ENCODE measurements at places on chromosomes 1 and 21.

DNA sequence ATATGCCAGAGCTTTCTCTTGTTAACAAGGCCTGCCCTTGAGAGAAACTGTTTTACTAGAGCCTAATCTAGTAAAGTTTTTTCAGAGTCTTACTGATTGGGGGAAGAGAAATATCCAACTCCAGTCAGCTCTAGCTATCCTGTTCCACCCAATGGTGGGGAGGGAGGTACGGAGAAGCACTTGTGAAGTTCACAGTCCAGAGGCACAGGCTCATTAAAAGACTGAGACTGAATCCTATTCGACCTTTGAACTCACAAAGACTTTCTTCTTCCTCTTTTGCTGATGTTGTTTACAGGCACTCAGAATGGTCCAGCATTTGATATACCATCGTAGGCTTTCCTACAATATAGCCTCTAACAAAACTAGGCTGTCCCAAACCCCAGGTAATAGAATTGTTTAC is 15.5 kb upstream of the SFT2D2 start:
- no peak for DNase-seq

DNA sequence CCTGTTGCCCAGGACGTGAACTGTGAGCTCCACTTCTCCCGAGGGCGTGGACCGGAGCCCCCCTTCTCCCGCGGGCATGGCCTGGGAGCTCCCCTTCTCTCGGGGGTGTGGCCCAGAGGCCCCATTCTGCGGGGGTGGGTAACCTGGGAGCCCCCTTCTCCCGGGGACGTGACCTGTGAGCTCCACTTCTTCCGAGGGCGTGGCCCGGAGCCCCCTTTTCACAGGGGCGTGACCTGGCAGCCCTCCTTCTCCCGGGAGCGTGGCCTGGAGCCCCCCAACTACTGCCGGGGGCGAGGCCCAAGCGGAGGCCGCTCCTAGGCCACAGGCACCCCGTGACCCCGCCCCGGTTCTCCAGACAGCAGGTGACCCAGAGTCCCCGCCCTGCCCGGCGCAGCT is 320 bp downstream of the C1orf174 start:
- no peak for DNase-seq

DNA sequence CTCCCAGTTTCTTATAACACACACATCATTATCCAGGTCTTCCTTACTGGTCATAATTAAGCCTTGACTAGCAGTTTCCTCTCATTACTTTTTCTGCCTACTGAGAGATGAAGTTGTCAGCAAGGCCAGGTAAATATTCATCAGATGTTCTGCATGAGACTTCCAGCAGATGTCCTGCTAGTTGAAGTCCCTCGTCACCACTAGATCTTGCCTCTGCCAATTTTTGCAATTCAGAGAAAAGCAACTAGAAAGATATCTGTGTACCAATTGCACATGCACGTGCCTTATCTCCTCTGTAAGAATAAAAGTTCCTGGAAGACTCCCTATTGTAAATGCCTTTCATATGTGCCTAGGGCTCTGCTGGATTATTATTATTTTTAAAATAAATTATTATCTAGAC is 18.3 kb downstream of the ACKR1 start:
- DNase-seq: no peak

DNA sequence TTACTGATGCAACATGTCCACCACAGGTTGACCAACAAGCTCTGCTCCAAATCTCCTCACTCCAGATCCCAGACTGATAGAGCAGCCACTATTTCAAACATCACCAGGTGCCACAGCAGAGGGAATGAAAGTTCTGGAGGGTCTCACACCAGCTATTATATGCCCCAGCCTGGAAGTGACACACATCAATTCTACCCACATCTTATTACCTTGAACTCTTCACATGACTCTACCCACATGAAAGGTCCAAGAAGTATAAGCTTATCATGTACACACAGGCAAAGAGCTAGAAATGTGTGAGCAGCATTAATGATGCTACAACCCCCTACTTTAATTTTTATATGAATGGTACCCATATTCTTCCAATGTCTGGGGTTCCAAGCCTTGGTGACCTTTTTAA is 64.2 kb downstream of the SH3GLB1 start:
- DNase-seq: no peak

- DNase-seq: no peak
Observed at GRCh38 chr1:47713975-47714767, 276.3 kb downstream of the FOXD2 start.
